ENCODE measurements at places on chromosomes 6 and 20.
A peak's percentile ranks its signal among the peaks of the same experiment; 100 is the strongest.

- no peak for DNase-seq
Measured at GRCh38 chr6:83367104-83367503, 63.7 kb downstream of the ME1 start.

DNA sequence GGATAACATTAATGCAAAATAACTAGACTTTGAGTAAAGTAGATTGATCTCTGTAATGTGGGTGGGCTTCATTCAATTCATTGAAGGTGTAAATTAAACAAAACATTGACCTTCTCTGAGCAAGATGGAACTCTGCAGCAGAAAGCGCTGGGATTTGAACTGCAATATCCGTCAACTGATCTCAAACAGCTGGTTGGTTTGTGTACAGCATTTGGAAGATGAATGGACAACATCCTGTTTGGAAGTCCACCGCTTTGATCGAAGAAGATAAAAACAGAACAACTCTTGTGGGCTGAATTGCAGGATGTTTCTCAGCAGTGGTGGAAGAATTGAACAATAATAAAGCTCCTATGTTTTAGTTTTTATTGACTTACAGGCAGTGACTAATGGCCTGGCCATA lies 20.6 kb downstream of the HLA-C start:
- no peak for DNase-seq

- DNase-seq = no peak
Measured at GRCh38 chr6:26401389-26401986, 587 bp upstream of the BTN3A1 start.

GRCh38 chr6:105991561-105992314 lies 94.4 kb upstream of the PRDM1 start:
- peak; percentile 56 for DNase-seq

DNA sequence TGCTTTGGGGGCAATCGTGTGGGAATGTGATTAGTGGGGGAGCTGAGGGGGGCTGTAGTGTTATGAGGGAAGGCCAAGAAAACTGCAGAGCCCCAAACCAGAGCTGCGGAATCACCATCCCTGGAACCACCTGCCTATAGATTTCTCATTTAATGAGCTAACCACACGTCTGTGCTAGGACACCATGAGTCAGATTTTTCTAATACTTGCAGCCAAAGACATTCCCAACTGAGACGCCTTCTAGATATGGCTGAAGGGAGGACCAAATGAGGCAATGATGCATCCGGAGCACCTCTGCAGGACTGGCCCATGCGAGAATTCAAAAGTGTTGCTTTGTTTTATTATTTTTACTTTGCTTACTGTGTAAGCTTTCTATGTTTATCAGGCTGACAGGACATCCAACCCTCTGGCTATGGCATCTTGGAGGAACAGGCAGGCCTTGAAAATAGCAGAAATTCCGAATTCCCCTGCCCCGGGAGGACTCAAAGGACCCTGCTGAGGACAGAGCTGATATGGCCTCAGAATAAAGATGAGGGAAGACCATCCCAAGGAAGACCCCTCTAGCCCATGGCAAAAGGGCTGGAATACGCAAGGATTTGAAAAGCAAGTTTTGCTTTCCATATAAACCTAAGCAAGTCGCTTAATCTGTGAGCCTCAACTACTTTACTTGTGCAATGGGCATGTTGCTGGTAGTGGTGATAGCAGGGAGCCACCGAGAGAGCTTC lies 3.1 kb upstream of the PTGIS start:
- no peak for DNase-seq

All from GM12865 (cell line).